ENCODE measurements at places on chromosomes 3 and 15. TPM values are rescaled to one million over a fixed set of nuclear protein-coding genes. Genes with fewer than 3 reads are reported as not detected.

The CMTM8 gene
- 3.1 TPM for total RNA-seq

The CELSR3 gene
- 4.6 TPM for total RNA-seq

The MED12L gene
- total RNA-seq: not detected

The VWA5B2 gene
- 0.20 TPM for total RNA-seq

The C3orf20 gene
- not detected for total RNA-seq

The NTRK3 gene
- 2.5 TPM for total RNA-seq

The ADCY5 gene
- total RNA-seq: 5.5 TPM

The CFAP100 gene
- not detected for total RNA-seq

The ROBO2 gene
- not detected for total RNA-seq

All from G401 (cell line).